ENCODE measurements at places on chromosomes 1 and 21. TPM values are rescaled to one million over a fixed set of nuclear protein-coding genes. Genes with fewer than 3 reads are reported as not detected.

Gene CHI3L2
- 23.6 TPM for total RNA-seq

Gene ACBD6
- 55.4 TPM for total RNA-seq

GRCh38 chr1:224703702-224704101 is 87.6 kb downstream of the CNIH3 start:
- H3K36me3 ChIP-seq, result no peaks in the 10 kb centered on the region
- H3K4me3 ChIP-seq, result no peak overlapping the region
- no peaks in the 10 kb centered on the region for H3K4me1 ChIP-seq
- H3K27ac ChIP-seq, result no peak overlapping the region
- no peak for DNase-seq
- peaks cover 2% of the 10 kb centered on the region for H3K27me3 ChIP-seq

- no peaks in the 10 kb centered on the region for H3K4me1 ChIP-seq
- no peaks in the 10 kb centered on the region for H3K36me3 ChIP-seq
- no peak overlapping the region for H3K27ac ChIP-seq
- no peaks in the 10 kb centered on the region for H3K27me3 ChIP-seq
- H3K4me3 ChIP-seq, result no peak overlapping the region
These were observed 51.7 kb downstream of the PTPN14 start for GRCh38 chr1:214499732-214500131.

- no peak for DNase-seq
- H3K27ac ChIP-seq, result no peak overlapping the region
- peaks cover 4% of the 10 kb centered on the region for H3K27me3 ChIP-seq
- no peaks in the 10 kb centered on the region for H3K4me1 ChIP-seq
These were observed 23.5 kb downstream of the CNN3 start for GRCh38 chr1:94903280-94904009.

DNA sequence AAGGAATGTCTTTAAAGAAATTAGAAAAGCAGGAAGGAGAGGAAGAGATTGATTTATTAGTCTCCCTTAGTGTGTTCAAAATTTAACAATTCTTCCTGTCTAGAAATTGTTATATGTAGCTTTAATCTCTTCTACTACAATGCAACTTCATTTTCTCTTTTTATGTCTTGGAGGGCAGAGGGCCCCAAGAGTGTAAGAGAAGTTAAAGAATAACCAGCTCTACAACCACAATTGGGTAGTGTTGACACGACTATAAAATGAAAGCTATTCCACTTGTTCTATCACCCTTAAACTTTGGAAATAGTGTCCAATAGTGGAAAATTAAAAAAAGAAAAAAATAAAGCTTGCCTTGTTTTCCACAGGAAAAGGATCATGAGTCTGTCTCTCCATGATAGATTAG is 82.6 kb upstream of the DPYD start:
- no peak overlapping the region for H3K27ac ChIP-seq
- no peak for DNase-seq
- H3K4me1 ChIP-seq, result no peaks in the 10 kb centered on the region
- no peaks in the 10 kb centered on the region for H3K27me3 ChIP-seq

Measured in activated B cell treated with CpG ODN at 0.5 μM for 24 hours (primary cell).